WTC11 (cell line): ENCODE measurements at places on chromosomes 2 and 18. TPM values are rescaled to one million over a fixed set of nuclear protein-coding genes. Genes with fewer than 3 reads are reported as not detected.

- peak; percentile 16 for DNase-seq
Observed at GRCh38 chr18:42028247-42028832, 73.3 kb downstream of the PIK3C3 start.

GRCh38 chr2:152445791-152446201, 110.8 kb downstream of the FMNL2 start:
- no peak for DNase-seq

DNA sequence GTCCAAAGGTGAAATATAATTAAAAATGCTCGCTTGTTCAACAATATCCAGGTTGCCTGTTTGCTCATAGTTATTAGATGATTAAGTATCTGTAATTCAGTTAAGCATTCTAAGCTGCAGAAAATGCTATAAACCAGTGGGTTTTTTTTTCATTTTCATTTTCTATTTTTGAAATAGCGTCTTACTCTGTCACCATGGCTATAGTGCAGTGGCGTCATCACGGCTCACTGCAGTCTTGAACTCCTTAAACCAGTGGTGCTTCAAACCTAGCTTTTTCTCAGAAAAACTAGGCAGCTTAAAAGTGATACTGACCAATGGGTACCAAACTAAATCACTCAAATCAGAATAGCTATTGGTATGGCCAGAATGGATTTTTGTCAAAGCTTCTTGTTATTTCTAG, 925.2 kb downstream of the TSN start:
- no peak for DNase-seq

DNA sequence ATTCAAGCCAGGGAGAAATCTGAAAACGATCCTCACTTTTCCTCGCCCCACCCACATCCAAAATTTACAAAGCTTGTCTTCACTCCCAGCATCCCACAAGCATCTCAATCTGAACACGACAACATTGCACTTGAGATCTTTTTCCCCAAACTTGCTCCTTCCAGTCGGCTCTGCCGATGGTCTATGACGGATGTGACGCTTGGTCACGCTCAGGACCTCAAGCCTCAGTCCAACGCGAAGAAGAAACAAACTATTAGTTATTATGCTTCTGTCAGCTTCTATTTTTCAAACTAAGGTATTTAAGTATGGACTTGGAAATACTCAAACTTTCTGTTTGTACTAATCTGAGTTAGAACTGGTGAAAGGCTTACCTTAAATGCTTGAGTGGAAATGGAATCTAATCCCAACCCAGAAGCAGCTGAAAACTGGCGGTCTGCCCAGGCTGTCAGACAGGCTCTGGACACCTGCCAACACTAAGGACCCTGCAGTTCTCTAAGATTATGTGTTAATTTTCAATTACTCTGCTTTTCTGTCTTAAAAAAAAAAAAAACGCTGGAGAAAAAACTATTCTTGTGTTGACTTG, 132.1 kb upstream of the DNMT3A start:
- DNase-seq = no peak

Gene SH3RF3
- 0.78 to 1.0 TPM (median 0.87 TPM) in 3 replicates for total RNA-seq

DNA sequence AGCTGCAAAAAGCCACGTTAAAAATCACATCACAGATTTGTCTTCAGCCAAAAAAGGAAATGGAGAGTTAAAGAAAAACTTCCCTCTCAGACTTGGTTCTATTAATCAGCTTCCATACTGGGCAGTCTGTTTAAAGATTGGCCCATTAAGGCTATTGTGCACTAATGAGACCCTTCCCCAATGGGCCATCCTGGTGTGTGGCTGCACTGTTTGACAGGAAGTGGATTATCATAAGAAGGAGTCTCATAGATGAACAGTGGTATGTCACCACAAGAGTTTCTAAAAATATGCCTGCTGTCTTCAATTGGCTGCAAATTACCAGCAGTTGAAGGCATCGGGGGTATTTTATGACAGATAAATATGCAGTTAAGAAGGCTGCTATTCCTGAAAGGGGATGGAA, 247.6 kb upstream of the THSD7B start:
- no peak for DNase-seq

Gene ATOH8
- total RNA-seq = 0.23 to 0.81 TPM (median 0.57 TPM) in 3 replicates

Gene CDH7
- total RNA-seq = 0.85 to 1.3 TPM (median 0.94 TPM) in 3 replicates

Gene CACNB4
- 4.7 to 7.2 TPM (median 6.9 TPM) in 3 replicates for total RNA-seq

DNA sequence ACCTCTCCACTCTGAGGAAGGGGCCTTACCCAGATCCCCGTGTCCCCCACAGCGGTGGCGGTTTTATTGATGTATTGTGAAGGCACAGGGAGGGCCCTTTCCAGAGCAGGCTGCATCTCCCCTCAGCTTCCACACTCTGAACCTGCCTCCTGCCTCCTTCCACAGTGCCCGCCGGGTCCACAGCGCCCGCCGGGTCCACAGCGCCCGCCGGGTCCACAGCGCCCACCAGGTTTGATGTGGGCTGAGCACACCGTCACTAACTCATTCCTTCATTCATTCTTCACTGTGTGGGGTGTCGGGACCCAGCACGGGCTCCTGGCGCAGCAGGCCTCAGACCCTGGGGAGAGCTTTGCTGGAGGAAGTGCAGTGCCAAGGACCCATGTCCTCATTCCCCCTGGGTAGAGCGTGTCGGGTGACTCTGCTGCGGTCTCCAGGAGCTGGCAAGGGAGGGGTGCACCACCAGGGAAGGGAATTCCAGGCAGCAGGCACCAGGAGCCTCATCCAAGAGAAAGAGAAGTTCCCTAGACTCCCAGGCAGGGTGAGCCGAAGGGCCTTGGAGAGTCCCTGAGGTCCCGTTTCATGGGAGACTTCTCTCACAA, 57.1 kb downstream of the HPCAL1 start:
- DNase-seq = no peak

DNA sequence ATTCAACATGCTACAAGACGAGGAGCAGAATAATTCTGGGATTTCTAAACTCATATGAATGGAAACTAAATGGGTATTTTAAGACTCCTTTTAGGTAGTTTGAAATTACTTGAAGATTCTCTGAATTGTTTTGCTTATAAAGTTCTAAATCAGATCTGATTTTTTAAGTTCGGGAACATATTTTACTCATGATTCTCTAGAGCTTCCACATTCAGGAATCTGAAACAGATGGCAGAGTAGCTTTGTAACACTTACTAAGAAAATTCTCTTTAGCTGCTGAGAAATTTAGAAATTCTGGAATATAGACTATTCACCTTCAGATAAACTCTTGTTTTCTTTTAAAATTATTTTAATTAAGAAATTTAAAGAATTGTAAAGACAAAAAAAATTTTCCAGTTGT, 13.7 kb downstream of the RBBP8 start:
- no peak for DNase-seq

DNA sequence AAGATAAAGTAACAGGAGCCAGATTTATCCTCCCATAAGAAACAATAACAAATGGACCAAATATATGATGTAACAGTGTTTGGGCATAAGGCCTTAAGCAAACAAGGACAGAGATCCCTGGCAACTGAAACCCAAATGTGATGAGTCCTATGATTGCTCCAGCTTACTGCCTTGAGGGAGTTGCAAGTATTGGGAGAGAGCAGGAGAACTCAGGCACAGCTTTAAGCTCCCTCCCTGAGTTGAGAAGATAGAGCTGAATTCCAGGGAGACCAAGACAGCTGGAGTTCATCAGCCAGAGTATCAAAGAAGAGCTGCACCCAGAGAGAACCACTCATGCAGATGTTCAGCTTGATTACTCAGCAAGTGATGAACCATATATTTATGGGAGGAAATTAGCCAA, 814.5 kb upstream of the RAB6C start:
- no peak for DNase-seq

DNA sequence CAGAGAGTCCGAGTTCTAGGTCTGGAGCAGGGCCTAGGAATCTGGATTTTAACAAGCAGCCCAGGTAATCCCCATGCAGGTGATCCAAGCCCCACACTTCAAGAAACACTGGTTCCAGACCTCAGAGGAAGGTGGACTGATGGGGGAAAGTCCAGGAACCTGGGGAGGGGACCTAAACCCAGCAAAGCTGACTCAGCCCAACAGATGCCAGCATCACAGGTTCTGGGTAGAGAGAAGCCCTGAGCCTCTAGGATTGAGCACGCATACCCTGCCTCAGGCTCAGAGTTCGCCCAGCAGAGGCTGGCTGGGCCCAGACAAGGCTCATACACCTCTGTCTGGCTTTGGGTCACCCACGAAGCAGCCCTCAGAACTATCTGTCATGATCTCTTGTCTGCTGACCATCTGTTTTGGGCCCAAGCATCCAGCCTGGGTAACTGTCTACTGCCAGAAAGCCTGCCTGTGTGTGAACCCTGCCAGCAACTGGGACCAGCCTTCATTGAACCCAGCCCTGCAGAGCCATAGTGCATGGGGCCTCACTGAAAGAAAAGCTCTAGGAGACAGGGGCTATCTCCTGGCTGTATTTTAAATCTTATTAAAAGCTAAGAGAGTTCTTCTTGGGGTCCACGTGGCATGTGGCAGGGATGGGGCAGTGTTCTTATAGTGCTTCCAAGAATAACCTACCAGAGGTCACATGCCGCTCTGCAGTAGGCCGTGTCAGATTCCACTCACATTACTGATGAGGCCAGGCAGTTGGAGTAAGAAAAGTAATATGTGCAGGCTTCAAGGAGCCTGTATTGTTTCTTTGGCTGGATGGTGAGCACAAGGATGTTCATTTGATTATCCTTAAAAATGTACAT, 7.4 kb downstream of the TMEM127 start:
- no peak for DNase-seq

Gene ASPRV1
- total RNA-seq = 0.73 to 1.3 TPM (median 1.1 TPM) in 3 replicates

- no peak for DNase-seq
Observed at GRCh38 chr2:128448331-128449225, 129.9 kb upstream of the HS6ST1 start.

DNA sequence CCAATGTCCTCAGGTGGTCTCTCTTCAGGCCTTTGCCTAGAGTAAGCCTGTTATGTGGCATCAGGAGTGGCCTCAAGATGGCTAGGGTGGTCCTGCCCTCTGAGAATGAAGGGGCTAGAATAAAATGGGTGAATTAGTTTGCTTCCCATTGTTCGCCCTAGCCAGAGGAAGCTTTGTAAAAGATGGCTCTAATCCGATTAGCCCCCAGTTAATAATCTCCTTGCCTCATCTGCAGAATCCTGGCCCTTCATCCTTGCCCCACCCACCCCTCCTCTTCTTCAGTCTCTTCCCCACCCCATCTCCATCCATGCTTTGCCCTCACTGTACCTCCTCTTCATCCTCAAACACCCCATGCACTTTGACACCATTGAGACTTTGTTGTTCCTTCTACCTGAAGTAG, 57.4 kb upstream of the LGALSL start:
- no peak for DNase-seq

DNA sequence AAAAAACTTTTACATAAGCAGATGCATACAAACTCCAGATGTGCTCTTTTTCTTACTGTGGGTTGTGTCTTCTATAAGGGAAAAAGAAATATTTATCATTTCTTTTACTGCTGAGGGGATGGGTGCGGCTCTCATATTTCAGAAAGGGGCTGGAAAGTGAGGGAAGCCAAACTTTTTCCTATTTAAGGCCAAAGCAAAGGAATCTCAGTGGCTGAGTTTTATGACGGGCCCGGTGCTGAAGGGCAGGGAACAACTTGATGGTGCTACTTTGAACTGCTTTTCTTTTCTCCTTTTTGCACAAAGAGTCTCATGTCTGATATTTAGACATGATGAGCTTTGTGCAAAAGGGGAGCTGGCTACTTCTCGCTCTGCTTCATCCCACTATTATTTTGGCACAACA, at the start of gene COL3A1:
COL3A1 (plus strand) TSS at position 210 of the 400 bp plus-strand sequence; CDS start at position 327, 117 bp downstream.
- DNase-seq = no peak

GRCh38 chr2:121090088-121090715, 194.8 kb downstream of the TFCP2L1 start:
- DNase-seq = no peak

- no peak for DNase-seq
Observed at GRCh38 chr2:24454294-24454693, 36.8 kb upstream of the NCOA1 start.

DNA sequence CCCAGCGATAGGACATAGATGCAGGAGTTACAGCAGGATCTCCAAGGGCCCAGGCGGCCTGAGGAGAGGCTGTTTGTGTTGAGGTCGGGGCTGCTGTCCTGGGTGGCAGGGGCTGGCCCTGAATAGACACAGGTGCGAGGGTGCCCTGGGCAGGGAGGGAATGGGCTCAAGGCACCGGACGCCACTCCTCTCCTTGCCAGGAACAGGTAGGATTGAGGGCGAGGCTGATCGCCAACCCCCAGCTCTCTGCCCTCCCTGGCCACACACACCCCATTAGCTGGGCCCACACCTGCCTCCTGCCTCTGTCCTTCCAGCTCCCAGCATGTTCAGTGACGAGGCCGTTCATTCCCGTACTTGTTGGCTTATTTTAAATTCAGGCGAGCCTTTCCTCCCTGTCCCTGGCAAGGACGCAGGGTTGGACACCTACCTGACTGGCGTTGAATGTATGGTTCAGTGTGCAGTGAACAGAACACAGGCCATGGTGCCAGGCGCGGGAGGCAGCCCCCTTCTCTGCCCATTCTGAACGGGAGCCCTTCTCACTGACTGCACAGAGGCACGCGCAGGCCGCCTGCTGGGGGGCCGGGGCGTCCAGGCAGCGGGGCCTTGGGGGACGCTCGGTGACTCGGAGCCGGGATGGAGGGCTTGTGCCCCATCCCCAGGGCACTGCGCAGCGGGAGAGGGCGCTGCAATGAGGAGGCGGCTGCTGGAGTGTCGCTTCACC, 41.3 kb upstream of the SNED1 start:
- no peak for DNase-seq

Gene HOXD8
- not detected in 3 replicates for total RNA-seq

DNA sequence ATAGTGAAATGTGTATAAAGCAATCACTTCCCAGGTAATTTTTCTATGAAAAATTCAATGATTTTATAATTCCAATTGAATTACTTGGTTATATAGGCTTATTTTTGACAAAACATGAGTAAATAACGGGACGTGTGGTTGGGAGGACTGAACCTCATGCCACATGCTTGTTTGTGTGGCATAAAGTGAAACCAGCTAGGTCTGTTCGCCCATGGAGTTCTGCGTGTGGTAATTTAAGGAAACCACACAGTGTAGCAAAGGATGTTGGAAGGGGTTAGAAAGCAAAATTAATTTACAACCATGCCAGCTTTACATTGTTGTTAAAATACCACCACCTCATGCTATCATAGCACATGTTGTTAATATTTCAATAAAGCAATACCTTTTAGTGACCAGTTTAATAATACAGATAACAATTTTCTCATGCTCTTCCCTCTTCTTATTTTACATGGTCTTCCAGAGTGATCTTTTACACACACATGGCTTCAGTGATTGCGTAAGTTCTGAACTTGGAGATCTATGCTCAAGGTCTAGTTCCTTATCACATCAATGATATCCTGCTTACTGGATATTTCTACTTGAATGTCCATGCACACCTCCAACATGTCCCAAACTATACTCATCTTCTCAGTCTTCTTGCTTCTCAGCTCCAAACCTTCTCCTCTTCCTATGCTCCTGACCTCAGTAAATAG, 156.4 kb upstream of the ITGA4 start:
- no peak for DNase-seq

GRCh38 chr2:222232372-222232771, 66.4 kb downstream of the PAX3 start:
- DNase-seq = no peak

Gene SUMO1
- total RNA-seq = 172 to 181 TPM (median 172 TPM) in 3 replicates

GRCh38 chr2:120832296-120833070, 96.8 kb downstream of the GLI2 start:
- DNase-seq = no peak

GRCh38 chr2:86314125-86314524, 23.3 kb downstream of the REEP1 start:
- DNase-seq = no peak

GRCh38 chr2:120394764-120395163, 48.8 kb downstream of the INHBB start:
- DNase-seq = no peak

GRCh38 chr2:68250652-68251186, 1.6 kb downstream of the PPP3R1 start:
- DNase-seq = no peak

Gene FAM228A
- total RNA-seq = 0.09 to 0.25 TPM in 2 of 3 replicates, not detected in the other

- DNase-seq = no peak
Observed at GRCh38 chr18:45617284-45617683, 2.0 kb downstream of the SLC14A2 start.
